ENCODE measurements at places on chromosomes 3 and 15.

- DNase-seq = no peak
Observed at GRCh38 chr3:86381247-86381646, 609.7 kb downstream of the VGLL3 start.

DNA sequence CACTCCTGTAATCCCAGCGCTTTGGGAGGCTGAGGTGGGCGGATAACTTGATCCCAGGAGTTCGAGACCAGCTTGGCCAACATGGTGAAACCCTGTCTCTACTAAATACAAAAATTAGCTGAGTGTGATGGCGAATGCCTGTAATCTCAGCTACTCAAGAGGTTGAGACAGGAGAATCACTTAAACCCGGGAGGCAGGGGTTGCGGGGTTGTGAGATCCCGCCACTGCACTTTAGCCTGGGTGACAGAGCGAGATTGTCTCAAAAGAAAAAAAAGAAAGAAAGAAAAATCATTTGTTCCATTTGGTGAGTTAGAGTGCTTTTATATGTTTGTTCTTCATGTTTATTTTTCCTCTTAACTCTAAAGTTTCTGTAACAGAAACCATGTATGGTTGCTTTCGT is 7.3 kb downstream of the NCK1 start:
- no peak for DNase-seq

- DNase-seq = no peak
Observed at GRCh38 chr3:168116279-168116678, 20.6 kb upstream of the GOLIM4 start.

GRCh38 chr15:63157891-63158431 is 684 bp upstream of the RPS27L start:
- no peak for DNase-seq

- DNase-seq = no peak
Observed at GRCh38 chr15:74041777-74042435, 40.4 kb downstream of the GOLGA6A start.

GRCh38 chr15:48459571-48460442 is 128.6 kb downstream of the DUT start:
- no peak for DNase-seq

GRCh38 chr3:107884719-107885460 is 205.9 kb downstream of the CD47 start:
- no peak for DNase-seq

GRCh38 chr15:44550256-44550655 is 13.3 kb downstream of the EIF3J start:
- no peak for DNase-seq

DNA sequence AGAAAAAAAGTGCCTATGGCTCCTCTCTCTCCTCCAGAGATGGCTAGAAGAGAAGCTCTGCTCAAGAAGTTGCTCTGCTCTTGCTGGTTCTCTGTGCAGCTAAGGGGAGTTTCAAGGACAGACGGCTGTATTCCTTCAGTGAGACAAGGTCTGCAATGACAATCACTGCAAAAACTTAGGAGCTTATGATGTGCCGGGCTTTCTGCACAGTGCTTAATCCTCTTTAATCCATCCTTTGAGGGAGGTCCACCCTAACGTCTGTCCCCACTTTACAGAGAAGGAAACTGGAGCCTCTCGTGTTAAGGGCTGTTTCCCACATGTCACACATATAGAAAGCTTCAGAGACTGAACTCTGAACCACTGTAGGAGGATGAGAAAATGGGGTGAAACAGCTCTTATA is 260.6 kb downstream of the MEX3B start:
- DNase-seq = no peak
